NK-92 treated with Interleukin-12 subunit alpha and Interleukin-12 subunit beta, amount 100 ng/mL, for 24 hours (cell line): ENCODE measurements at places on chromosomes 11 and 22.

DNA sequence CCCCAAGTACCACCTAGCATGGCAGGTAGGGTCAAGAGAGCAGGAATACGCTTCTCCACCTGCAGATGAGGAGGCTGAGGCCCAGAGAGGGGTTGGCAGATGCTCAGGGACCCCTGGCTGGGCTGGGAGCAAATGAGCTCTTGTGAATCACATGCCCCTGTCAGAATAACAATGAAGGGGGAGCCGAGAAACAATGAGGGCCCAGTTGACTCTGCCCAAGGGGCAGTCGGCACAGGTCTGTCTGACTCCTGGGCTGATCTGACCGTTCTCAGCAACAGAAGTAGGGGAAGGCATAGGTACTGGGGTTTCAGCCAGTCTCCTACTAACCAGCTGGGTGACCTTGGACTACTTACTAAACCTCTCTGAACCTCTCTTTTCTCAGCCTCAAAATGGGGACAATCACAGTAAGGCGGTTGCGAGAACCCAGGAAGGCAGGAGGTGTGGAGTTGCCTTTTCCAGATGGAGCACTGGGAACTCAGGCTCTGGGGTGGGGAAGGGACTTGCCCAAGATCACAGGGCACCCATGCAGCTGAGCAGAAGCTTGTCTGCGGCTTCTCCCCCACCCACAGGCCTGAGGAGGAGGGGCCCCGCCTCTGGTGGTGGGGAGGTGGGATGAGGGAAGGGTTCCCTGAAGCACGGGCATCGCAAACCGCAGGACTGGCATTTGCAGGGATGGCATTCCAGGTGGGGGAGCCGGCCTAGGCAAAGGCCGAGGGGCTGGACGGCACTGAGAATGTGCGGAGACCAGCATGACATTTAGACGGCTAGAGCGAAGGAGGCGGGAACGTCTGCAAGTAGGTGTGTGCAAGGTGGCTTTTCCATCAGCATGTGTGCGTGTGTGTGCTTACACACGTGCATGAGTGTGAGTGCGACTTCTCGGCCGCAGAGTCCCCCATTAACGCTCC lies 163.0 kb downstream of the MN1 start:
- DNase-seq = no peak

DNA sequence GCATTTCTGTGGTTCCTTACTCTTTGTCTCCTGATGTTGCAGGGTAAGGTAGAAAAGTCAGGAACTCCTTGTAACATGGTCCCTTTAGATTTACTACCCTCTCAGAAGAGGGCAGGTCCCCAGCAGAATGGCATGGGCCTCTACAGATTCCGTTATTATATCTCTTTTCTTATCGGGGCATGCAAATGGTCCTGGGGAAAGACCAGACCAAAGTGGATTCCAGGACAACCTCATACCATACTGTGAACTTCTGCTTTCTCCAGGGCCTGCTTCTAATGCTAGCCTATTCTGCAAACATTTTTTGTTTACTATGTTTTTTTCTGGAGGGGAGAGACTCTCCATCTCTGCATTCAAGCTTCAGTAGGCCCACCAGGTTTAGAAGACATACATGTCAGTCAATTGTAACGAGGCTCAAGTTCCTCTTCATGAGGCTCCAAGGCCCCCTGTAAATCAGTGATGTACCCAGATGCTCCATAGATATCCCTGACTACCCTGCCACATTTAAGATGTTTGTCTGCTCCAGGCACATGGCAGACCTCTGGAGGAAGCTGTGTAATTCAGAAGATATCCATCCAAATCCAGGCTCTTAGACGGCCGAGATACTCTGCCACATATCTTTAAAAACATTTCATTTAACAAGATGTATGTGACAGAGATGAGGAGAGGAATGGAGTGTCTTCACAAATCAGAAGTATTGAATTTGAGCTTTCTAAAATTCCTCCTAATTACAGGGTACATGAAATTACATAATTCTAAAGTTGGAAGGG lies 8.5 kb upstream of the ME3 start:
- DNase-seq = no peak

- DNase-seq = no peak
Measured at GRCh38 chr22:30299322-30299721, 10.0 kb upstream of the CASTOR1 start.

DNA sequence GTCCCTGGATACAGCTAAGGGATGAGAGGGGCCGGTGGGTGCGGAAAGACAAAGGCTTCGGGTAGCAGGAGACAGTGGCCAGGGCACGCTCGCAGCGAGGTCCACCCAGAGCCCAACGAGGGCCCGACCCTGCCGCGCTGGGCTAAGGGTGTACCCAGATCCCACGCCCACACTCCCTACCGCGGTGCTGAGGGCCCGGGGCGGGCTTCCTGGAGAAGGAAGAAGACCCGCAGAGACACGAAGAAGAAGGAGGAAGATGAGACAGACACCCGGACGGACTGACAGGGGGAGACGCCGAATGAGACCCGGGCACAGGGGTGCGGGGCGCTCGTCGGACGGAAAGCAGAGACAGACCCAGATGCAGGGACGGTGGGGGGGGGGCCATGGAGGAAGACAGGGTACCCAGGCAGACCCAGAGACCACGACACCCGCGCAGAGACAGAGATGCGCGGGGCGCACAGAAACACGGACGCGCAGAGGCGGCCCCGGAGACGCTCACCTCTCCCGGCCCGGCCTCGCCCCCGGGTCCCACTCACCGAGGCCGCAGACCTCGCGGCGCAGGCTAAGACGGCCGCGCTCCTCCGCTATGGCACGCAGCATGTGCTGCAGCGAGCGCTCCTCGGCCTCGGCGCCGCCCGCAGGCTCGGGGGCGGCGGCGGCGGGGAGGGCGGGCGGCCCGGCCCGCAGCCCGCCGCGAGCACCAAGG lies 437 bp downstream of the KIAA0930 start:
- no peak for DNase-seq

DNA sequence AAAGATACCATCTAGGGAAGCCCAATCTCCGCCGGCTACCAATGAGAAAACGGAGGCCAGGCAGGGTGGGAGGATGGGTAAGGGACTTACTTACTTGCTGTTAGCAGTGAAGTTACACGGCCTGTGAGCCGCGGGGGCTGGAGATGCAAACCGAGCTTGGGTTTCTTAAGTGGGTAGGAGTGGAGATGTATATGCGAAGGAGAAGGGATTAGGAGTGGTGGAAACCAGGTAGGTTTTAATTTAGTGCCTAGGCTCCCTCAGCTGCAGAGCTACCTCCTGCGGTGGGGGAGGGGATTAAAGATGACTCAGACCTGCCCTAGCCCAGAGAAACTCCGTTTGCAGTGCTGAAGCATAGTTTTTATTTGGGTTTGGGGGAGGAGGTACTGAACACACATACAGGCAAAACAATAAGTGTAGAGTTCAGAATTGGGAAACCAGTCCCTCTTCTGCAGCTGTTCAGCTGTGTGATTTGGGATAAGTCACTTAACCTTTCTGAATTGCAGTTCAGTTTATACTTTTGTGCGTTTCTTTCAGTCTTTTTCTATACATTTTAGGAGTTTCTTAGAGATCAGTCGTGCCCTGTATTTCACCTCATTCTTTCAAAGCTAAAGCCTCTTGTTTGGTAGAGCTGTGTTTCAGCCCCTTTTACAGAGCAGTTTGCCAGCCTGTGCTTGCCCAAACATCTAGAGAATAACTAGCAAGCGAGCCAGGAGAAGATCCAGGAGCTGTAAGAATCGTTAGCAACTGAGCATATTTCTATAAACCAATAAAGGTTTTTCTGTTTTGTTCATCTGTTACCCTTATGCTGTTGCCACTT lies 596 bp upstream of the TNRC6B start:
- peak; percentile 44 for DNase-seq

DNA sequence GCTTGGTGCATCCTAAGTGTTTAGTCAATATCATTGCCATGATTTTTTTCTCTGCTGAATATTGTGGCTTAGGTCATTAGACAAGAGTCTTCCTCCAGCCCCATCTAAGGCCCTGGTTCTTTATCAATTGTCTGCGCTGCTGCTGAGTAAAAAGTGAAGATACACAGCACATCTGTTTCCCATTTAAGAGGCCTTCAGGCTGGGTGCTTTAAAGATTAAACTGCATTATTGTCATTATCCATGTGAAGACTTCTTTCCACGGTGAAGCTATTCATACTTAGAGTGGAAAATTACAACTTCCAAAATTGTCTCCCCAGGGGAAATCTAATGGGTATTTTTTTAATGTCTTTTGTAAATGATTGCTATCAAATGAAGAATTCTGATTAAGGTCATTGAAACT lies 719.8 kb upstream of the LRRC4C start:
- DNase-seq = no peak

- DNase-seq = no peak
Measured at GRCh38 chr11:112903340-112903739, 57.9 kb upstream of the NCAM1 start.

DNA sequence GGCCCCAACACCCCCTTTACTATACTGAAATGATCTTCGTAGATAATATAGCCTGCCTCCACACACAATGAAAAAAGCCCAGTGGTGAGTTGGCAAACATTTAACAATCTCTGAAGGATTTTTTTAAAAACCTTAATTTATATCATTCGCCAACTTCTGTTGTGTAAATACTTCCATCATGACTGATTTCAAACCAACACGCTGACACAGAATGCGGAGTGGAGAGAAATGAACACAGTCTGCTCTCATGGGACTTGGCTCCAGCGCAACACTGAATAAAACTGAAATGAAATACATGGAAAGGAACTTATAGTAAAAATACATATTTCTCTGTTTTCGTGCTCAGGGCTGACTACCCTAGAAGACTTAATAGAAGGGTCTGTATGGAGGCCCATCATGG lies 61.3 kb upstream of the WNT11 start:
- no peak for DNase-seq

DNA sequence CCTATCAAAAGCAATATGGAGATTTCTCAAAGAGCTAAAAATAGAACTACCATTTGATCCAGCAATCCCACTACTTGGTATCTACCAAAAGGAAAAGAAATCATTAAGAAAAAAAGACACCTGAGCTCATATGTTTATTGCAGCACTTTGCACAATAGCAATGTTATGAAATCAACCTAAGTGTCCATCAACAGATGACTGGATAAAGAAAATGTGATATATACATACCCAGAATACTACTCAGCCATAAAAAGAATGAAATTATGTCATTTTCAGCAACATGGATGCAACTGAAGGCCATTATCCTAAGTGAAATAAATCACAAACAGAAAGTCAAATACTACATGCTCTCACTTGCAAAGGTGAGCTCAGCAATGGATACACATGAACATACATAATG lies 1565.5 kb upstream of the RAG2 start:
- DNase-seq = no peak

DNA sequence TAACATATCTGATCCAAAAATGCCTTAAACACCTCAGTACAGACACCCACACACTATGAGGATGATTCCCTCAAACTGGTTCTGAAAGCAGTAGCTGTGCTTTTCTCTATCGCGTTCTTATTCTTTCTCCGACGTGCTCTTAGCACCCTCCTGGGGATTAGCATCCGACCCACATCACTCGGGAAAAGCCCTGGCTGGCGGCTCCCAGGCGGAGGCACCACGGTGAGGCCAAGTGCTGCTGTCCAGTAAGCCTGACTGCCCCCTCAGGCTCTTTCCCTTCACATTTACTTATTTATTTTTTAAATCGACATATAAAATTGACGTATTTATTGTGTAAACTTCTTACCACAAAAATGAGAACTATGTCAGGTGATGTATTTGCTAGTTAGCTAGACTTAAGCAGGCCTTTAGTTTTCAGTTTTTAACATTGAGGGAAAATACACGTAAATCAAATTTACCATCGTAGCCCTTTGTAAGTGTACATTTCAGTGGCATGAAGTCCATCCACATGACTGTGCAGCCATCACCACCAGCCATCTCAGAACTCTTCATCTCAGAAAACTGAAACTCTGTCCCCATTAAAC lies 19.2 kb downstream of the TBX1 start:
- no peak for DNase-seq

GRCh38 chr22:23969071-23969470 lies 2.4 kb downstream of the DDTL start:
- DNase-seq = no peak

GRCh38 chr11:23574149-23574548 lies 713.9 kb upstream of the CCDC179 start:
- no peak for DNase-seq

- DNase-seq = no peak
Measured at GRCh38 chr11:4138497-4138896, 43.9 kb downstream of the RRM1 start.

- no peak for DNase-seq
Measured at GRCh38 chr11:13094930-13095687, 86.0 kb downstream of the RASSF10 start.

DNA sequence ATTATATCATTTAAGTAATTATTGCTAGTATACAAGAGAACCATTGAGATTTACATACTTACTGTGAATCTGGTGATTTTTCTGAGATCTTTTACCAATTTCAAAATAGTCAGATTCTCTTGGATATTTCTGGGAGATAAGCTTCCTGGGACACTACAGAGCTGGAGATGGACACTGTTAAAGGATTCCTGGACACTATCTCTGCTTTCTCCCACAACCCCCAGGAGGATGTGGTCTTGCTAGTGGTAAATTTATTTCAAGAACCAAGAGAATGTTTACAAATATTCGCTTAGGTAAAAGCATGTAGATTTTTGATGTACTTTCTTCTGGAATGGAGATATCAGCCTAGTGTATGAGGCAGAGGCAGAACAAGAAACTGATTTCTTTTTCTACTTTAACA lies 12.9 kb downstream of the CCDC82 start:
- DNase-seq = no peak

- DNase-seq = no peak
Measured at GRCh38 chr11:76649011-76649410, 21.5 kb downstream of the LRRC32 start.

GRCh38 chr11:126400479-126400878 lies 45.0 kb downstream of the ST3GAL4 start:
- no peak for DNase-seq

GRCh38 chr11:47948137-47948536 lies 32.2 kb upstream of the PTPRJ start:
- DNase-seq = no peak

DNA sequence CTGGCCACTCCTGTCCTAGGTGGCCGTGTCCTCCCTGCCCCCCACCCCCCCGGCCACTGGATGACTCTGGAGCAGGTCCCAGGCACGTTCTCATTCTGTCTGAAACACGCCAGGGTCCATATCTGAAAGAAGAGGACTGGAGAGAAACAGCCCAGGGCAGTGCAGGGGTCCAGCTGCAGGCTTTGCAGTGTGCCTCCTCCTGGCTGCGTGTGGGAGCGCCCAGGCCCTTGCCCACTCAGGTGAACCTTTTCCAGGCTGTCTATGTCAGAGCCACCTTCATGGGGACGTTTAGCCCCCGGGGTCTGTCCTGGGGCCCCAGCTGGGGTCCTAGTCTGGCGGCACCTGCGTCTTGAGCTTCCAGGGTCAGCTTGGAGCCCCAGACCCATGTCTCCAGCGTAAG lies 15.6 kb downstream of the GRAMD4 start:
- DNase-seq = no peak

DNA sequence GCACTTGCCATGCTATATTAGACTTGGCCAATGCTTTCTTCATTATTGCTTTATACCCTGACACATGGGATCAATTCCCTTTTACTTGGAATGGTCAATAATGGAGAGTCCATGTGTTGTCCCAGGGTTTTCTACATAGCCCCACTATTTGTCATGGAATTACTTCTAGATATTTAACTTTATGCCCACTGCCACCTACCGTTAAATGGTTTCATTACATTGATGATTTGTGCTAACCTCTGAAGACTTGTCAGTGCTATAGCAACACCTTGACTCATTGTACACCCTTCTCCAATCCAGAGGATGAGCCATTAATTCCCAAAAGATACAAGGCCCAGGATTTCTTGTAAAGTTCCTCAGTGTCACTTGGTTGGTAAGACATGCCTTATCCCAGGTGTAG lies 31.4 kb upstream of the SLC22A25 start:
- no peak for DNase-seq
